ENCODE measurements at places on chromosomes 3 and 15. TPM values are rescaled to one million over a fixed set of nuclear protein-coding genes. Genes with fewer than 3 reads are reported as not detected.

Gene COL8A1
- not detected for total RNA-seq

Gene GOLGA6A
- 0.40 TPM for total RNA-seq

- no peak for DNase-seq
These were observed 40.5 kb downstream of the TTBK2 start for GRCh38 chr15:42880121-42880520.

- no peak for DNase-seq
These were observed 142.9 kb upstream of the BFSP2 start for GRCh38 chr3:133256787-133257483.

DNA sequence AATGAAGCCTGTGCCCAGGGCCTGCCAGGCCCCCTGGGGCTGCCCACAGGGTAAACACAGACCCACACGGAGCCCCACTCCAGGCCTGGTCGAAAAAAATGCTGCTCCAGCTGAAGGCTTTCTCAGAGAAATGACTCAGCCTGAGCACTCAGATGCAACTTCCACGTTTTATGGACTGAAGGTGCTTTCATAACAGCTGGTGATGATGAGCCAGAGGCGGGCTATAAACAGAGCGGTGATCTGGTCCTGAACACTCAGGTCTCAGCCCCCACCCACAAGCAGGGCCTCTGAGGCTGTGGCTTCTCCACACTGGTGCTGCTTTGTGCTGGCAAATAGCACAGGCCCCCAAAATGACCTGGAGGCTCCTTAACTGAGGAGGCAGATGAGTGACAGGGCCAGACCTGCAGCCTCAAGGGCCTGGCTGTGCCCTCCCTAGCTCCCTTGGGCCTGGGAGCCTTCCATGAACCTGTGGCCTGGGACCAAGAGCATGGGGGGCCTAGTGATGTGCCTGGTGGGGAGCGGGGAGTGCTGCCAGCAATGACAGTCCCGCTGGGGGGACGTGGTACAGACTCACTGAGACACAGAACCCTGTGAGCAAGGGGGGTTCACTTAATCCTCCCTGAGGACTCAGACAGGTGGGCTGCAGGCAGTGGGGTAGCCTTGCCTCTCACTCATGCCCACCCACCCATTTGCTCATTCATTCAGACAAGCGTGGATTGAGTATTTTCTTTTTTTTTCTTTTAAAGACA lies 23.0 kb upstream of the FURIN start:
- no peak for DNase-seq

DNA sequence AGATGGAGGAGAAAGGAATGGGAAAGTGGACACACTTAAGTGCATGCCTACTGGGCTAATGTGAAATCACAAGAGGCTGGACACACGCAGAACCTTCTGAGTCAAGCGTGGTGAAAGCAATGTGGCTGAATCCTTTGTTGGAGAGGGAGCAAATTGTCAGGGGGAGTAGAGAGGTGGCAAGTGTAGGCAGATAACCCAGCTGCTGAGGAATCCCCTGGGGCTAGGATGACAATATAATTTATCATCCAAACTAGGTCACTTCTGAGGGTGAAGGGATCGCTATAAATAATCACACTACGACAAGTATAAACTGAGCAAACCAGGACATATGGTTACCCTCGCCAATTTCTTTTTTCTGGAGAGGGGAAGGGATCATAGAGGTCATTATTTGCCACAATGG lies 28.7 kb downstream of the TAMM41 start:
- no peak for DNase-seq

DNA sequence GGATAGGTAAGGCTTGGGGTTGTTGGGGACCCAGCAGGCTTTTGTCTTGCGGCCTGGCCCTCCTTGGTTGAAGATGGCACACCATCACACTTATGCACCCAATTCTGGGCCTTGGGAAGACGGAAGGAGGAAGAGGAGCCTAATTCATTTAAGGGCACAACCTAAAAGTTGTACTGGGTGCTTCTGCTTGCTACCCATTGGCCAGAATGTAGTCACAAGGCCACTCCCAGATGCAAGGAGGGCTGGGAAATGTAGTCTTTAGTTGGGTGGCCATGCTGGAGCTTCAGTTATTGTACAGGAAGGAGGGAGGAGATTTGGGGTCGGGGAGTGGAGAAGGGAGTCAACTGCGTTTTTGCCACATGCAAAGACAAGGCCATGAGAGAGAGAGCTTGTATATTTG lies 109.2 kb downstream of the TMEM266 start:
- DNase-seq = no peak

- no peak for DNase-seq
These were observed 8.4 kb upstream of the SPESP1 start for GRCh38 chr15:68921926-68922325.

DNA sequence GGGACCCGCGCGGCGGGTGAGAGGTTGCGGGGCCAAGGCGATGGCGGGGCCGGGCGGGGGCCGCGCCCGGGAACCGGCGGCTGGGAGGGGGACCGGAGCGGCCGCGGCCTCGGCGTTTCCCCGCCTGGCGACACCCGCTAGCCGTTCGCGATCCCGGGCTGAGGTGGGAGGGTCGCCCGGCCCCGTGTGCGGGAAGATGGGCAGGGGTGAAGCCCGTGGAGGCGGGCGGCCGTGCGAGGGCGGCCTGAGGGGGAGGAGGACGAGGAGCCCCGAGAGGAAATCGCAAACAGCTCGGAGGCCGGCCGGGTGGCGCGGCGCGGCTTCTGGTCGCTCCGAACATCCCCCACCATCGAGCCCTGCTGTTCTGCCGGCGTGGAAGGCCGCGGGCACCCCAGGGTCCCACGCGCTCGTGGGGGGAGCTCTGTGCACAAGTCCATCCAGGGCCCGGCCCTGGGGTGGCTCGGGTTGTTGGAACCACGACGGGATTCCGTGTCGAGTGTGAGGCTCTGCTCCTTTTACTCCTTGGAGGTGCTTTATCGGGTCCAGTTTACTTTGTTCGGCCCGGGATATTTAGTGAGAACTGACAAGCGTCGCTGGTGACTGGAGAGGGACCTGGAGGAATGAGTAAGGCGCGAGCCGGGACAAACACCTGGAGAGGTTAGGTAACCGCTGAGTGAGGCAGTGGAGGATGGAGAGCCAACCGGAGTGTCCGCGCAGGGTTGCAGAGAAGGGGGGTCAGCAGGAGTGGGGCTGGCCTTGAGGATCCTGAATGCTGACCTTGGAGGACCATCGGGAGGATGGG lies 728 bp downstream of the CRTC3 start:
- peak; percentile 77 for DNase-seq

- DNase-seq = no peak
These were observed 85.8 kb downstream of the HMG20A start for GRCh38 chr15:77506311-77507142.

All from activated naive CD8-positive, alpha-beta T cell treated with anti-CD3 and anti-CD28 coated beads, Interleukin-2, amount 10 ng/mL, durations not matched to agents 7 days and 5 days (primary cell).